ENCODE measurements at places on chromosomes 7 and 10. TPM values are rescaled to one million over a fixed set of nuclear protein-coding genes. Genes with fewer than 3 reads are reported as not detected.

DNA sequence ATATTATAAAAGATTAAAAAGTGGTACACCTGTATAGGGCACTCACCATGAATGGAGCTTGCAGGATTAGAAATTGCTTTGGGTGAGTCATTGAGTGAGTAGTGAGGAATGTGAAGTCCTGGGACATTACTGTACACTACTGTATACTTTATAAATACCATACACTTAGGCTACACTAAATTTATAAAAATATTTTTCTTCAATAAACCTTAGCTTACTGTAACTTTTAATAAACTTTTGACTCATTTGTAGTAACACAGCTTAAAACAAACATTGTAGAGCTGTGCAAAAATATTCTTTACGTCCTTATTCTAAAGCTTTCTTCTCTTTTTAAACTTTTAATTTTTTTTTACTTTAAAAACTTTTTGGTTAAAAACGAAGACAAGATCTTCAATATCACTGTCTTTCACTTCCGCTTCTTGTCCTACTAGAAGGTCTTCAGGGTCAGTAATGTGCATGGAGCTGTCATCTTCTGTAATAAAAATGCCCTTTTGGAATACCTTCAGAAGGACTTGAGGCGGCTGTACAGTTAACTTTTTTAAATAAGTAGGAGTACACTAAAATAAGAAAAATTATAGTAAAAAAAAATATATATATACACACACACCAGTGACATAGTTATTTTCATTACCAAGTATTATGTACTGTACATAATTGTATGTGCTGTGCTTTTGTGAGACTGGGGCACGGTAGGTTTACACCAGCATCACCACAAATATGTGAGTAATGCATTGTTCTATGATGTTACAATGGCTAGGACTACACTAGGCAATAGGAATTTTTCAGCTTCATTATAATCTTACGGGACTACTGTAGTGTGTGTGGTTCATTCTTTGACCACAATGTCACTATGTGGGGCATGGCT is 3.5 kb downstream of the STK31 start:
- no peak for DNase-seq
- H3K27me3 ChIP-seq = no peaks in the 10 kb centered on the region
- H3K36me3 ChIP-seq = no peaks in the 10 kb centered on the region

DNA sequence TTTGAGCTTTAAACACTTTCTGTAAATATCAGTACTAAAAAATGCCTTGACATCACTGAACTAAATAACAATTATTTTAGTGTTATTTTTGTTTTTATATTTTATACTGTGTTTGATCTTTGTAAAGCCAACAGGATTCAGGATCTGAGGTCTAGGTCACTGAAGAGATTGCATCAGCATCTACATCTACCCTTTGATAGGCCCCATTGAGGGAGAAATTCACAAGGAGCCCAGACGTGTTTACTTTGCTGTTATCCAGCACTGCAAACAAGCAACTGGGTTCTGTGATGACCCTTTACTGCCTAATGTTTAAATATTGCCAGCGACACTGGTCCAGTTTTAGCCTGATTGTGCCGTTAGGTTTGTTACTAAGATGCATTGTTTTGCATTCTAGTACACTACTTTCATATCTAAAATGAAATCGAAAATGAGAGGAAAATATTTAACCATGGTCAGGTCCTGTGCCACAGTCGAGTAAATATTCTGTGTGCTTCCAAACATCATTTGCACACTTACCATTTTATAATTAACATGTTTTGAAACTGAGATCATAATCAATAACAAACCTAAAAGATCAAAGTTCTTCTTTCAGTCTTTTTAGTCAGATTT is 48.7 kb downstream of the SP8 start:
- H3K36me3 ChIP-seq = no peaks in the 10 kb centered on the region
- H3K27ac ChIP-seq = no peak overlapping the region
- no peaks in the 10 kb centered on the region for H3K27me3 ChIP-seq
- no peak for DNase-seq

DNA sequence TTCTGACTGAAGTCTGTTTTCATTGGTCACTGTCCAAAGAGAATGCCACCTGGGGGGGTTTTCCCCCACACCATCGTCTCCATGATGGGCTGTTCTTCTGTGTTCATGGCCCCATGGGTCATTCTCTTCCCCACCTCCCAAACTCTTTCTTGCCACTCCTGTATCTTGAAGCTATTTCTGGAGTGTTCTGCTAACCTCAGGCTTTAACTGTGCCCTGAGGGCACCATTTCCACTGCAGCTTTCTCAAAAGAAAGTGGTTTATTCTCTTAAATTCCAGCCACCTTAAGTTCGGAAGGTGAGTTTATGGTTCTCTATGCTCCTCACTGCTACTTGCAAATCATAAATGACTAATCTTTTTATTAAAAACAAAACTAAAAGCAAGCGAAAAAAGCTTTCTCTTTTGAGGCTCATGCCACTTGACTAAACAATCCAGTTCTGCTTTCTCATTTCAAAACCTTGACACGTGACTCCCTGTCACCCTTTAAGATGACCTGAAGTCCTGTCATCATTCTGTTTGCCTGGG is 7.4 kb upstream of the APBB1IP start:
- H3K27ac ChIP-seq = no peak overlapping the region
- no peak overlapping the region for H3K4me3 ChIP-seq
- DNase-seq = no peak

DNA sequence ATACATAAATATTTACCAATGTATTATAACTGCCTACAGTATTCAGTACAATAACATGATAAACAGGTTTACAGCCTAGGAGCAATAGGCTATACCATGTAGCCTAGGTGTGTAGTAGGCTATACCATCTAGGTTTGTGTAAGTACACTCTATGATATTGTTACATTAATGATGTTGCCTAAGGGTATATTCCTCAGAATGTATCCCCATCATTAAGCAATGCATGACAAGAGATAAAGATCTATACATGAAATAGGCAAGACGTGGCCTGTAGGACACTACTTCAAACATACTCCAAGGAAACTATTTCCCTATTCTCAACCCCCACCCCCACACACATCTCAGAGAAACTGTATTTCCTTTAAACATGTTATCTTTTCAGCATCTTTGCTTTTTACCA is 15.3 kb upstream of the ADAM22 start:
- H3K4me3 ChIP-seq = no peak overlapping the region
- DNase-seq = no peak
- no peaks in the 10 kb centered on the region for H3K27me3 ChIP-seq
- no peaks in the 10 kb centered on the region for H3K4me1 ChIP-seq
- H3K36me3 ChIP-seq = no peaks in the 10 kb centered on the region
- H3K27ac ChIP-seq = no peak overlapping the region

The PRSS2 gene
- total RNA-seq = not detected

GRCh38 chr7:101200862-101201599 is at the start of gene MOGAT3:
Gene MOGAT3 (minus strand): TSS chr7:101201036. CDS start chr7:101200854, 182 bp downstream.
- H3K4me3 ChIP-seq = peak within 1 kb of the TSS; percentile 22
- H3K36me3 ChIP-seq = peaks cover 3% of the 10 kb centered on the region
- no peak for DNase-seq
- peaks cover 55% of the 10 kb centered on the region for H3K27me3 ChIP-seq
- H3K4me1 ChIP-seq = peaks cover 9% of the 10 kb centered on the region

GRCh38 chr10:124596116-124596785 is 134.6 kb downstream of the LHPP start:
- DNase-seq = no peak
- no peaks in the 10 kb centered on the region for H3K27me3 ChIP-seq
- no peaks in the 10 kb centered on the region for H3K36me3 ChIP-seq
- no peaks in the 10 kb centered on the region for H3K4me1 ChIP-seq

DNA sequence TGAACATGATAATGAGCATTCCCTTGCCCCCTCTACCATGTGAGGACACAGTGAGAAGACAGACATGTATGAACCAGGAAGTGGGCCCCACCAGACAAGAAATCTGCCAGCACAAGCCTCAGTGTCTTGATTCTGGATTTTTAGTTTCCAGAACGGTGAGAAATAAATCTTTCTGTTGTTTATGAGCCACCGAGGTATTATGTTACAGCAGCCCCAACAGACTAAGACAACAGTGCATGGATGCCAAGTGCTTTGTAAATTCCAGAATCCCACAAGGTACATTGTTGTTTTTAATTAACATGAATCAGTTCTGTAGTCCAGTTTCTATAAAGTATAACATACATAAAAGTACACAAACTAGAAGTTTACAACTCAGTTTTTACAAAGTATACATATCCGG is 162.2 kb downstream of the ARHGAP21 start:
- H3K36me3 ChIP-seq = no peaks in the 10 kb centered on the region
- H3K4me1 ChIP-seq = peaks cover 7% of the 10 kb centered on the region
- no peak overlapping the region for H3K4me3 ChIP-seq

GRCh38 chr10:105146436-105146835 is 505.3 kb downstream of the SORCS3 start:
- no peaks in the 10 kb centered on the region for H3K27me3 ChIP-seq
- H3K4me1 ChIP-seq = no peaks in the 10 kb centered on the region
- no peak overlapping the region for H3K27ac ChIP-seq

The IQCE gene
- 10.1 TPM for total RNA-seq

DNA sequence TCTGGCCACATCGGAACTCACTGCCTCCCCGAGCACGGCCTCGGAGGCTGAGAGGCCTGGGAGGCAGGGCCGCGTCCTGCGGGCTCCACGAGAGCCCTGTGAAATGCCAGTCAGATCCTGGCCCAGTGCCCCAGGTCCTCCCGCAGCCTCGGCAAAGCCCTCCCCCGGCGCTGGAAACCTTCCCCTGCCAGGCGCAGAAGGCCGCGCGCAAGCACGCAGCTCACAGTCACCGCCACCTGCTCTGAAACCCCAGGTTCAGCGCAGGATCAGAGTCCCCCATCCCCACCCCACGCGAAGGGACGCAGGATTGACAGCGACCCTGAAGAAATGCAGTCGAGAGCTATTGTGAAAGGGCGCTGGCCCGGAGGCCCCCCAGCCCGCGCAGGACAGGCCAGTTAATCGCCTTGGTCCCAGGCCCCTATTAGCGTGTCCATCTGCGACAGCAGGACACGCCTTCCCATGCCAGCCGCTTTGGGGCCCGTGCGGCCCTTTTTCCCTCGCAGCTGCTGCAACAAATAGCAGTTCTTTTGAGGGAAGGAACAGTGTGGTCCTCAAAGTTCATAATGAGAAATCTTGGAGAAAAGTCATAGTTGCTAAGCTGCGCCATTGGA is 13.5 kb upstream of the EGFR start:
- no peak overlapping the region for H3K27ac ChIP-seq
- DNase-seq = no peak
- H3K4me1 ChIP-seq = no peaks in the 10 kb centered on the region
- no peak overlapping the region for H3K4me3 ChIP-seq

The AFAP1L2 gene
- total RNA-seq = 10.8 TPM

The TDRD1 gene
- total RNA-seq = not detected

GRCh38 chr10:13690281-13690825 is 103.6 kb downstream of the PRPF18 start:
- no peaks in the 10 kb centered on the region for H3K27me3 ChIP-seq
- H3K4me3 ChIP-seq = no peak overlapping the region
- H3K36me3 ChIP-seq = peaks cover 31% of the 10 kb centered on the region
- no peak for DNase-seq
- H3K27ac ChIP-seq = peak overlapping the region; percentile 47

- no peak overlapping the region for H3K4me3 ChIP-seq
- H3K36me3 ChIP-seq = no peaks in the 10 kb centered on the region
- no peak overlapping the region for H3K27ac ChIP-seq
- H3K27me3 ChIP-seq = no peaks in the 10 kb centered on the region
- peaks cover 14% of the 10 kb centered on the region for H3K4me1 ChIP-seq
Observed at GRCh38 chr10:61967298-61967697, 65.8 kb downstream of the ARID5B start.

DNA sequence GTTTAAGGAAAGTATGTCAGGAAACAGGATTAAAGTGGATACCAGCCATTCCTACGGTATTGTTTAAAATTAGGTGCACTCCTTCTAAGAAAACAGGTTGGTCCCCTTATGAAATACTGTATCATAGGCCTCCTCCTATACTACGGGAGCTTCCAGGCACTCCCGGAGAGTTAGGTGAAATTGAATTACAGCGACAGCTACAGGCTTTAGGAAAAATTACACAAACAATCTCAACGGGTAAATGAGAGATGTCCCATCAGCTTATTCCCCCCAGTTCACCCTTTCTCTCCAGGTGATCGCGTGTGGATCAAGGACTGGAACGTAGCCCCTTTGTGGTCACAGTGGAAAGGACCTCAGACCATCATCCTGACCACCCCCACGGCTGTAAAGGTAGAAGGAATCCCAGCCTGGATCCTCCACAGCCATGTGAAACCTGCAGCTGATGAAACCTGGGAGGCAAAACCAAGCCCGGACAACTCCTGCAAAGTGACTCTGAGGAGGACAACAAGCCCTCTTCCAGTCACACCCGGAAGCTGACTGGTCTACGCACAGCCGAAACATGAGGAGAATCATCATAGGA is 25.1 kb upstream of the GHITM start:
- no peak for DNase-seq
- no peak overlapping the region for H3K4me3 ChIP-seq
- H3K36me3 ChIP-seq = no peaks in the 10 kb centered on the region
- no peaks in the 10 kb centered on the region for H3K27me3 ChIP-seq
- H3K27ac ChIP-seq = no peak overlapping the region

DNA sequence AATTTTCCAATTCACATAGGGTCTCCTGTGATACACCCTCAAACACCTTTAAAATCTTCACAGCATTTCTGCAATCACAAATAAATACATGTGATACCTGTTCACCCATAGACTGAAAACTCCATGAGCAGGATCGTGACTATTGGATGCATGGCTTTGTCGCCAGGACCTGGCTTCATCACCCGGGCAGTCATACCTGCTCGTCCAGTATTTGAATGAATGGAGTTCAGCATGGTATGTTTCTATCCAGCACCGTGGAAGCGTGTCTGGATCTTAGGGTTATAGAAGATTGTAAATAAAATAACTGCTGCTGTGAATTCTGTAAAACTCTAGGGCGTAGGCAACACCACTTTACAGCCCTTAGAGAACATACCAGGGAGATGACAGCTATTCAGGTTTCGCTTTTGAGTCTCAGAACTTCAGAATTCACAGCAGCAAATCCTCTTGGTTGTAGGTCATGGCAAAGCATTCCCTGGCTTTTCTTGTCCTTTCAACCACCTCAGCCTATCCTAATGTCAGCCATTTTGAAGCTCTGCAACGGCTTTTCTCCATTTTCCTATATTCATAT is 47.4 kb upstream of the USP6NL start:
- H3K4me3 ChIP-seq = no peak overlapping the region
- no peaks in the 10 kb centered on the region for H3K27me3 ChIP-seq
- peaks cover 11% of the 10 kb centered on the region for H3K4me1 ChIP-seq
- H3K36me3 ChIP-seq = no peaks in the 10 kb centered on the region

The SUFU gene
- 22.7 TPM for total RNA-seq

Measured in suprapubic skin (tissue), 4 donors.